ENCODE measurements at places on chromosomes 2 and 18.

DNA sequence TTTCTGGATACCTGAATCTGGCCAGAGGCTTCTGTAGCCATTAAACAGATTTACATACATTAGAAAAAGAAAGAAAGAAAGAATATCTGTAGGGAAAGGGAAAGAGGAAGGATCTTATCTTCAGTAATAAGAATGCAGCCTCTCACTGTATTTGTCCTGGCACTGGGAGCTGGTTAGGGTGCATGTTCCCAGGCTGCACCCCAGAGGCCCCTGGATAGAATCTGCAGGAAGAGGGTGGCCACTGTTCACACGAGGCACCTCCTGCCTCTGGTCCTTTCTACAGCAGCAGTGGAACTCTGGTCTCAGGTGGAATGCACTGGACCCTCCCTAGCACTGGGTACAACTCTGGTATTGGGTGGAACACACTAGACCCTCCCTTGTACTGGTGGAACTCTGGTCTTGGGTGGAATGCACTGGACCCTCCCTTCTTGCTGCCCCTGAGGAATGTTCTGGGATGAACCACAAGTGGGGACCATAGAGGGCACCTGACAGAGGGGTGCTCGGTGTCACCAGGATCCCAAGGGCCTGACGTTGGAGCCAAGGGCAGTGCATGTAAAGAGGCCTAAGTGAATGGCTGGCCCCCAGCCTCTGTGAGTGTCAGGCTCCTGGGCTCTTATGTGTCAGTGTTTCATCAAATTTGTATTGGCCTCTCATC lies 27.4 kb upstream of the PXDN start:
- no peak for DNase-seq

- DNase-seq: no peak
Measured at GRCh38 chr2:10287761-10288160, 14.9 kb upstream of the HPCAL1 start.

- no peak for DNase-seq
Measured at GRCh38 chr2:129904532-129905446, 74.7 kb upstream of the RAB6C start.

DNA sequence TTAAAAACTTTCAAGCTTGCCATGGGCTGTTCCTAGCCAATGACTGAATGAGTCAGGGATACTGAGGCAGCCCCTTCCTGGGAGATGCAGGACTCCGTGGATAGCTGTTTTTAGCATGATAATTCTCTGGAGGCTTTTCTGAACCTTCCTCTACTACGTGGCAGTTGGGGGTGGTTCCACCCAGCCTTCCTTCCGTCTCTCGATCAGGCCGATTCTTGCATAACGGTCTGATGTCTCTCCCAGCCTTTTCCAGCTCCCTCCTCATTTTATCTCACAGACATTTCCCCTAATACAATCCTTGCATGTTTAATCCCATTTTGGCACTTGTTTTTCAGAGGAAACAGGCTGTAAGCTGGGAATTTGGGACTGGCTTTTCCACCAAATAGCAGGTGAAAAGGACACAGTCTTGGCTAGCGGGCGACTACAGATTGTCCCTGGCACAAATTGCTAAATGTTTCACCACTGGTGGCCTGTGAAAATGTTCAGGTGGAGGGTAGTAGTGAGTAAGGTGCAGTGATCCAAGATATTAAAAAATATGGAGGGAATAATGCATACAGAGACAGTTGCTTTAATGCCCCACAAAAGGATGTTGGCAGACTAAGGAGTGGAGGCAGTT lies 21.0 kb upstream of the CTLA4 start:
- DNase-seq: no peak

- DNase-seq: no peak
Measured at GRCh38 chr2:127235082-127235702, 15.1 kb upstream of the CYP27C1 start.

- DNase-seq: no peak
Measured at GRCh38 chr2:237453671-237454070, 33.4 kb upstream of the MLPH start.

GRCh38 chr18:73563345-73563744 lies 584.3 kb downstream of the FBXO15 start:
- DNase-seq: no peak
